ENCODE measurements at places on chromosomes 6 and 20.

- no peak for DNase-seq
Measured at GRCh38 chr6:69696273-69696672, 100.5 kb downstream of the LMBRD1 start.

DNA sequence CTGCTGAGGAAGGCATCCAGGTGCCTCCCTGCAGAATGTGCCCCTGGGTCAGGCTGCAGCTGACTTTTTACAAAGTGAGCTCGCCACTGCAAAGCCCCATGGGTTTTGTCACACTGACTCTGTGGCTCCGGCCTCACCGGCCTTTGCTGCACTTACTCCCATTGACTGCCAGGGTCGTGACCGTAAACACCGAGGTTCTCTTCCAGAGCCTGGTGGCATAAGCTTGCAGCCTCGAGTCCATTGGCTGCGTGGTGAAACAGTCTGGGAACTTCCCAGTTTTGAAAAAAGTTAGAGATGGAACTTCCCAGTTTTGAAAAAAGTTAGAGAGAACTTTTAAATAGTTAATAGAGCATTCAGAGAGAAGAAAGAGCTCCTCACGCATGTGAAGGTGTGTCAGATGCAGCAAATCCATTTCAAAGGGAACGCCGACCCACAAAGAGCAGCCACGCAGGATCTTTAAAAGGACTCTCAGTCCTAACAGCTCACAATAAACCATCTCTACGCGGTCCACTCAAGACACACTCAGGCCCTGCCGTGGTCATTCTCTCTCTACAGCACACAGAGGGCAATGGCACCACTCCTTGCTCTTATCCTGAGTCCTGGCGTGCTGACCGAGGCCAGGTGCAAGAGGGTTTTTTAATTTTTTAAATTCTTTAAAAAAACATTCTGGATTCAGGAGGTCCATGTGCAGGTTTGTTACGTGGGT is 12.8 kb downstream of the RAMACL start:
- DNase-seq: no peak

- DNase-seq: no peak
Measured at GRCh38 chr6:47130086-47130485, 88.0 kb upstream of the ADGRF1 start.

DNA sequence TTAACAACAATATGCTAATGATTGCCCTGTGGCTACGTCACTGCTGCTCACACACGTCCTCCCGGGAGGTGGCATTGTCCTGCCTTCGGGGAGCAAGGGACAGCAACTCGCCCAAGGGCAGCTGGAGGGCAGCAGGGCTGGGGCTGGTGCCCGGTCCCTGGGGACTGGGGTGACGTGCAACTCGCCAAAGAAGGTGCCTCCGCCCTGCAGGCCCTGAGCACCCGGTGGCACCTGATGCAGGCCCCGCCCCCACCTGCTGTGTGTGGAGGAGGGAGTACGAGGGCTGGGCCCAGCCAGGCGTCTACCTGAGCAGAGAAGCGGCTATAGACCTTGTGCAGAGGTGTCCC is 64.8 kb upstream of the SLCO4A1 start:
- DNase-seq: no peak

GRCh38 chr6:62623846-62624532 is 338.0 kb upstream of the KHDRBS2 start:
- no peak for DNase-seq

GRCh38 chr6:90087106-90087833 is 193.0 kb downstream of the GJA10 start:
- DNase-seq: no peak

DNA sequence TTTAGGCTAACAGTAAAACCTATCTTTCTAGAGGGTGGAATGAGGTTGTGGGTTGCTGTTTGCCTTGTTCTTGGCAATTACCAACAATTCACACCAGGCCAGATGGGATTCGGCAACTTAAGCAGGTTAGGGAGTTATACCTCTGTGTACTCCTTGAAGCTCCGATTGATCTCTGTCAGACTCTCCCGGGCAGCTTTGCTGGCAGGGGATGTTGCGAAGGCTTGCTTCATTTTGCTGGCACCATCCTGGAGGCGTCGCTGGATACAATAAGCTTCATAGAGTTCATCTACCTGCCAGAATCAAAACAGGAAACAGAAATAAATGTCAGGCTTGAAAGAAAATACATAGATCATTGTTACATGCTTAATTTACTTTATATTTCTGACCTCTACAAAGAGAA is 66.4 kb upstream of the ARMH2 start:
- no peak for DNase-seq

DNA sequence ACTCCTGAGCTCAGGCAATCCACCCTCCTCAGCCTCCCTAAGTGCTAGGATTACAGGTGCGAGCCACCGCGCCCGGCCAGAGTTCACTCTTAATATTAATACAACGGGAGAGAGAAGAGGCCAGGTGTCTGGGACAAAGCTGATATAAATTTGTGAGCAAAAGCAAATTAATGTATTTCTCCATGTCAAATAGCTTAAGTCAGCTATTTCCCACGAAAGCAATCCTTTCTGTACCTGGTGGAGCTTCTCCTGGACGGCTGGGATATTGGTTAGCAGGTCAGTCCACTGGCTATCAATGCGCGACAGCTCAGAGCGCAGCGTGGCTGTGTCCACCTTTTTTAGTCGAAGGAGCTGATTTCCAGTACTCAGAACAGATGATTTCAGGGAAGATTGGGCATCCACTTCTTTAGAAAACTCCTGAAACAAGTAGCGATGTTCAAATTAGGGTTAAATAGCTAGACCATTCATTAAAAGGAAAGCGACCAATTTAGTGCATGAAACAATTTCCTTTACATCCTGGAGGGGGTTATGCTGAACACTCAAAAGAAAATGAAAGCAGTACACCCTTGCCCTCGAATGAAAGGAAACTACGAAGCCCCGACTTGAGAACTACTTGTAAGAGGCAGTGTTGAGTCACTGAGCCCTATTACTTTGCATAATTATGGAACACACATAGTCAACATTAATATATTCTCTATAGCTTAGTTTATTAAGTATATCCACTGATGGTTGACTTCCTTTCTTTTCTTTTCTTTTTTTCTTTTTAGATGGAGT is 403.4 kb downstream of the SYNE1 start:
- DNase-seq: no peak

GRCh38 chr20:57507477-57507876 is 17.5 kb downstream of the CTCFL start:
- DNase-seq: no peak

GRCh38 chr20:21146215-21146614 is 20.3 kb downstream of the KIZ start:
- DNase-seq: no peak

GRCh38 chr20:34293589-34293988 is 9.6 kb downstream of the AHCY start:
- DNase-seq: no peak

- no peak for DNase-seq
Measured at GRCh38 chr20:63692436-63693082, 3.9 kb upstream of the TNFRSF6B start.

DNA sequence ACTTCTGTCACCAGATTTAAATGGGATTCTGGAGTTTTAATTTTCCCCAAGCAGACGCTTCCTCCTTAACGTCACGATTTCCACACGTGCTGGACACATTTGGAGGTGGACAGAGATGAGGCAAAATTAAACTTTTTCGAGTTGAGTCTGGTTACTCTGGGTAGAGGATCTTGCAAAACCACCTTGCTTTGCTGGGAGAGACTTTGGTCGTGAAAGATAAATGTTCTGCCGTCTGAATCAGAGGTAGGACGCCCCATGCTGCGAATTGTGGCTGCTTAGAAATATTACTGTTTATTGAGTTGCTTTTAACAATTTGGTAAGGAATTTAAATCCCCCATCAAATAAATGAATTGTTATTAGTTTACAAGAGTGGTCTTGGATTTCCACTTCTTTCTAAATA is 46.8 kb downstream of the CTCFL start:
- DNase-seq: no peak

- DNase-seq: peak; percentile 53
Measured at GRCh38 chr6:27672113-27672799, 199.4 kb upstream of the ZNF184 start.

- no peak for DNase-seq
Measured at GRCh38 chr6:18088419-18089296, 33.8 kb downstream of the NHLRC1 start.

- DNase-seq: no peak
Measured at GRCh38 chr20:17958373-17959256, 10.0 kb downstream of the SNX5 start.

DNA sequence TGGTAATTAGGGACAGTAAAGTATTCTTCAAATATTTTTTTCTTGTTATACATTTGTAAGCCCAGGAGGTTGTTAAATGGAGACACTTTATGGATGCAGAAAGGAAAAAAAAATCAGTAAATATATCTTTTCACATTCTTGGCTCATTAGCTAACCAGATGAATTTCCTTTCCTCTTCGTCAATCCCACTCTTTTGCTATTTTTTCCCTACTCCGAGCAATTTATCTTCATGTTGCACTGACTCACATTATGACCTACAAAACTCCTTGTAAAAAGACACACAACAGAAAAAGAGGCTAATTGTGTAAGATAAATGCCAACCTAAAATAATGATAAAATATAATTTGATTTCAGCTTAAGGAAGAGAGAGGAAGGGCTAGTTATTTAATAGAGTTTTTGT is 472.9 kb upstream of the ZNF337 start:
- DNase-seq: no peak

GRCh38 chr6:89082486-89082891 is 1.9 kb downstream of the PNRC1 start:
- no peak for DNase-seq

DNA sequence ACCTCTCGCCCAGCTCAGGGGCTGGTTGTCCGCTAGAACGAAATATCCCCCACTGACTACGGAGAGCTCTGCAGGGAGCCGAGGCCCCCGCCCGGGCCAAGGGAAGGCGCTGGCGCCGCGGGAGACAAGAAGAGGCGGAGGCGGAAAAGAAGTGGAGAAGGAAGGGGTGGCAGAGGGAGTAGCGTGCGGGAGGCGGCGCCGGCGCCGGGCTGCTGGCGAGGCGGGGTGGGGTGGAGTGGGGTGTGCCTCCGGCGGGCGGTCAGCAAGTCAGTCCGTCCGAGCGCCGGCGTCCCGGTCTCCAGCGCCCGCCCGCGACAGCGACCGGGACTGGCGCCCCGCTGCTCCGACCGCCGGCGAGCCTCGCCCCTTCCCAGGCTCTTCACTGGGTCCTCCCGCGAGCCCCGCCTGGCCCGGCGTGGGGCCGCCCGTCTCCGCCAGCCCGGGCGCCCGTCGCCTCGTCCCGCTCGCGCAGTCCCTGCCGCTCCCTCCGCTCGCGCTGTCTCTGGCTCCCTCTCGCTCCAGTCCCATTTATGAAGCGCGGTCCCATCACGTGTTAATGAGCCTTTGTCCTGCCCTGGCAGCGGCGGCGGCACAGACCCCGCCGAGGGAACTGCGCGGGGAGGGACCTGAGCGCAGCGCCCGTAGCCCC is at the start of gene CNR1:
CNR1 (minus strand) TSS at position 504 of the 649 bp plus-strand sequence. CDS start 21,073 bp downstream, outside the sequence.
- peak; percentile 48 for DNase-seq

DNA sequence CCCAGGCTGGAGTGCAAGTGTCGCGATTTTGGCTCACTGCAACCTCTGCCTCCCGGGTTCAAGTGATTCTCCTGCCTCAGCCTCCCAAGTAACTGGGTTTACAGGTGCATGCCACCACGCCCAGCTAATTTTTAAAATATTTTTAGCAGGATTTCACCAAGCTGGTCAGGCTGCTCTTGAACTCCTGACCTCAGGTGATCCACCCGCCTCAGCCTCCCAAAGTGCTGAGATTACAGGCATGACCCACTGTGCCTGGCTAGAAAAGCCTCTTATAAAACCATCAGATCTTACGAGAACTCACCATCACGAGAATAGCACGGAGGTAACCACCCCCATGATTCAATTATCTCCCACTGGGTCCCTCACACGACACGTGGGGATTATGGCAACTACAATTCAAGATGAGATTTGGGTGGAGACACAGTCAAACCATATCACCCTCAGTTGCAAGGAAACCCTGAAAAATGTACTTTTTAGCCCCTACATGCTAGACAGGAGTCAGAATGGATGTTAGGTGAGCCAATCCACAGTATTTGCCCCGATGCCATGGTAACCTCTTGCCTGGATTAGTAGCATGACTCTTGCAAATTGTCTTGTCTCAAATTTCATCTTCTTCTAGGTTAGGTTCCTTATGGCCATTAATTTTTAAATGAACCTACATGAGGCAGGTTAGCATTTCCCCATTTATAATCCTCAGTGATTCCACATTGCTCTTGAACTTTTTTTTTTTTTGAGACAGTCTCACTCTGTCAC is 17.1 kb upstream of the SASH1 start:
- no peak for DNase-seq

GRCh38 chr6:56168596-56168995 is 78.8 kb downstream of the COL21A1 start:
- DNase-seq: no peak

DNA sequence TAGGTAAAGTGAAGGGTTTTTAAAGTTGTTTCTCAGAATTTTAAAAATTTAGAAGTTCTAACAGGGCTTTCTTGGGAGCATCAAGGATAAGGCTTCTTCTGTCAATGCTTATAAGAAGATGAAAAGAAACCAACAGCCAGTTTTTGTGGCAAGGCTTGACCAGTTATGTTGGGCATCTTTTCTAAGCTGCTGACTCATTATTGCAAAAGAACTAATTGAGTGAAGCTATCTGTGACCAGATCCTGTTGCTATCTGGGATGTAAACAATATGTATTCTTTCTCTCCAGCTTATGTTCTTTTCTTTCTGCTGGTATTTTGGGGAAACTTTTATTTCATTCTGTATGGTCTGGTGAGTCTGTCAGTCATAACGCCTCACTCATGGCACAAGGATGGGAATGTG is 643.8 kb downstream of the HDGFL1 start:
- DNase-seq: no peak

DNA sequence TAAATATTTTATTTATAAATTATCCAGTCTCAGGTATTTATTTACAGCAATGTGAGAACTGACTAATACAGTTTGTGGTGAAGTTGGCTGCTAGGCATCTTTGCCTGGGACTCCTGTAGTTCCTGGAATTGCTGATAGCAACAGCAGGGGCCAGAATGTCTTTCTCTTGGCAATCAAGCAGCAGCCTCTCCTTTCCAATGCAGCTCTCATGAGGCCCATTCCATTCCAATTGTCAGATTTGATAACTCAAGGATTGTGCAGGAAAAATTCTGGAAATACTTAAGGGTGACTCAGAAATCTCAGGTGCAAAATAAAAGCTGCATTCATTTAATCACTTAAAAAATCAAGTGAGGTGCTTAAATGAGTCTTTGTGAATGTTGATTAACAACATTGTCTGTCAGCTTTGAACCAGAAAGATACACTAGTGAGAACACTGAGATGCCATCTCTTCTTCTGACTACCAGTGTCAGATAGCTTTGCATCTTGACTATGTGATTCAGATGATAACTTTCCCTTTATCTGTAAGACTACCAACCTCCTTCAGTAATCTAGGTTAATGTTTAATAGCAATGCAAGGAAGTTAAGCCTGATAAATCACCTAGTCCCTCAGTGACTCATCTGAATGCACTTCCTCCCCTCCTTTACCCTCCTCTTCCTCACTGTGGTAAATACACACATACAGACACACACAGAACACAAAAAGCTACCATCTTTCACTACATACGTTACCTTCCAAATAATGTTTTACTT is 32.1 kb upstream of the COL21A1 start:
- DNase-seq: no peak

GRCh38 chr20:63015662-63016361 is 9.0 kb upstream of the BHLHE23 start:
- no peak for DNase-seq

- DNase-seq: no peak
Measured at GRCh38 chr6:143260857-143261256, 189.6 kb downstream of the ADAT2 start.

GRCh38 chr6:776528-776931 is 83.6 kb upstream of the EXOC2 start:
- DNase-seq: no peak

Data from HEK293T (cell line).